GM12891 (cell line): ENCODE measurements at places on chromosomes 7 and 10.

DNA sequence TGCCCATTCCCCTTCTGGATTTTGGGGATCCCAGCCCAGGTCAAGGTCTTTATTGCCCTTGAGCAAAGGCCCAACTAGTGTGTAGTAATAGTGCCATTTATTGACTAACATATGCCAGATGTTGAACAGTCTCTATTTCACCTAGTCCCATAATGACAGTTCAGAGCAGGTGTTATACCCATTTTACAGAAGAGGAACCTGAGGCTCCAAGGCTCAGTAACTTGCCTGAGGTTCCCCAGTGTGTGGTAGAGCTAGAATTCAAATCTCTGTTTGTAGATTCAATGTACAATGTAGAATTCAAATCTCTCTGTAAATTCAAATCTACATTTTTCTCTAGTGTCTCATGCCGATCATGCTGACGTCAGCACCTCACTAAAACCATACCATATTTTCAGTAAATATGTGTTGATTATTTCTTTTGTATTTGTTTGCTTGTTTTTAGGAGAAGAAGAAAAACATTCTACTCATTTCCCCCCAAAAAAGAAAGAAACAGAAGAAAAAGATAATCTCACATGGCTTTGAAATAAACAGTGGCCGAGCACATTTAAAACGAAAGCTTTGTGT lies 329.7 kb downstream of the PRPF18 start:
- DNase-seq, result no peak

GRCh38 chr10:69846293-69846921 lies 44.7 kb downstream of the COL13A1 start:
- DNase-seq, result no peak

DNA sequence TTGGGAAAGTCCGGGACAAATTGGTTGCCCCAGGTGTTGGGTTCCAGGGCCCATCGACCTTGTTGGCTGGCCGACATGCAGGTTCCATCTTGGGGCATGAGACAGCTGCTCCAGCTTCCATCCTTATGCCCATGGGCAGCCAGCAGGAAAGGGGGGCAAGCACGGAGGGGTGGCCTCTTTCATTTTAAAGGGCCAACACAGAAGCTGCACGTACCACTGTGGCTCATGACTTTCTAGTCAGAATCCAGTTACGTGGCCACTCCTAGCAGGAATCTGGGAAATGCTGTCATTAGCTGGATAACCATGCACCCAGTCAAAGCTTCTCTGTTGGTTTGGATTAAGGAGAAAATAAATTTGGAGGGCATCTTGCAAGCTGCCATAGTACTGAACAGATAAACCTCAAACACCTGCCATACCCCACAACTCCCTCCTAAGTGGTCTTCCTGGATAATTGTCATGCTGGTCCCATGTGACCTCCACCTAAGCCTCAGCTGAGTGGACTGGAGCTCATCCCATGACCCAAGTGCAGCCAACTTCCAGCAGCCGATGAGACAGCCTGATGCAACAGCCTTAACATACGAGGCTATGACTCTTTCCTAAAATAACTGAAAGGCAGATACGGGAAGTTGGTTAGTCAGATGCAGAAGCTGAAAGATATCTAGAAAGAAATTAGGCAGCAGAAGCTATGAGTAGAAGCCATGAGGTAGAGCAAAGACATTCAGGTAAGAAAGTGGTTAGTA lies 21.4 kb upstream of the GSDME start:
- DNase-seq, result no peak

DNA sequence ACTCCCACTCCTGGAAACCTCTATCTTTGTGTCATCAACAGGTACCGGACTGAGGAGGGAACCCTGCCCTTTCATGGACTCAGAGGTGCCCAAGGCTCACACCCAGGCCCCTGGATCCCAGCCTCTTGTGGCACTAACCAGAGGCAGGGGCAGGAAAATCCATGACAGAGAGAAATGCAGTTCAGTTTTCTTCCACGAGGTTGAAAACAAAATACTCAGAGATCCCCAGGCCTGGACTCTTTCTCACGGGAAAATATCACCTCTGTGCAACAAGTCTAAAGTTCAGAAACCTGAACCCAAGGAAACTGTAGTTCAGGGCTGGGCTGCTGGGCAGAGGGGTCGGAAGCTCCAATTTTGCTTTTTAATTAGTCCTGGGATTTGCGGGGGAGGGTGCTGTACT lies 21.4 kb upstream of the OPN4 start:
- no peak for DNase-seq

DNA sequence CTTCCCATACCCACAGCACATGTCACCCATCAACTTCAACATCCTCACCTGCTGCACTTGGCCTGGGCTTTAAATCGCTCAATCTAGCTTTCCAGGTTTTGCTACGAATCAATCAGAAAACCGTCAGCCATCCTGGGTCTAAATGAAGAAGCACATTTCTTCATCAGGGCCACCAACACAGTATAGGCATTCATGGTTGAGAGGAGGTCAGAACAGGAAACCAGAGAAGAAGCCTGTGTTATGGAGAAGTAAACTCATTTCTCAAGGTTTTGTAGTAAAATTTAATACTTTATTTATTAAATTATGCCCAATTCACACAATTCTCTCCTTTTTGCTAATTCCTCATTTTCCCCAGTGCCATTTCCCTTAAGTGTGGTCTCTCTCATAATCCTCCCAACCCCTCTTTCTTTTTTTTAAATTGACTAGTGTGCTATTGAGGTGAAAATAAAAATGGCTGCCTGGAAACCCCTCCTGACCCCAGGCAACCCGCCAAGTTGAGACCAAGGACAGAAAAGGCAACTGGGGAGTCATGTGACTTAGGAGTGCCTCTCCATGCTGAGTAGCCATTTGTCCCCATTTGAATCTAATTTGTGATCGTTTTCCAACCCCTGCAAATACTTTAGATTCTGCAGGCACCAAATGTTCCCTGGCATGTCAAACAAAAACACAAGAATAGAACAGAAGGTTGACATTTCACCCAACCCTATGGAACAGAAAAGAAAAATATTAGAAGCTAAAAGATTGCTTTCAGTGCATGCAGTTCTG lies 181.1 kb upstream of the NAMPT start:
- no peak for DNase-seq

DNA sequence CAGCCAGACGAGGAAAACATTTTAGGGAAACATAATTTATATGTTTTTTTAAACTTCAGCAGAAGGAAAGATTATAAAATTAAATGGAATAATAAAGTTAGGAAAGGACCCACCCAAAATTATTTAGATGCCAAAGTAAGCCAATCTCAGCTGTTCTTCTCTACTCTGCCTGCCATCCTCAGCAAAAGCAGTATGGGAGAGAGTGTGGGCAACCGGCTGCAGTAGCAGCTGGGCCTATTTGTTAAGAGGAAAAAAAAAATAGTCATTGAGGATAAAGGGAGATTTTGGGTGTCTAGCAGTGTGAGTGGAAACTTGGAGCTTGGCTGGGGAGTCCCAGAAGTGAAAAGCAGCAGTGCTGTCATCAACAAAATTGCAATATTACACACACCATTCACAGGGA lies 15.4 kb downstream of the SEMA3E start:
- no peak for DNase-seq

GRCh38 chr10:95229724-95230627 lies 35.9 kb downstream of the ACSM6 start:
- DNase-seq, result no peak

DNA sequence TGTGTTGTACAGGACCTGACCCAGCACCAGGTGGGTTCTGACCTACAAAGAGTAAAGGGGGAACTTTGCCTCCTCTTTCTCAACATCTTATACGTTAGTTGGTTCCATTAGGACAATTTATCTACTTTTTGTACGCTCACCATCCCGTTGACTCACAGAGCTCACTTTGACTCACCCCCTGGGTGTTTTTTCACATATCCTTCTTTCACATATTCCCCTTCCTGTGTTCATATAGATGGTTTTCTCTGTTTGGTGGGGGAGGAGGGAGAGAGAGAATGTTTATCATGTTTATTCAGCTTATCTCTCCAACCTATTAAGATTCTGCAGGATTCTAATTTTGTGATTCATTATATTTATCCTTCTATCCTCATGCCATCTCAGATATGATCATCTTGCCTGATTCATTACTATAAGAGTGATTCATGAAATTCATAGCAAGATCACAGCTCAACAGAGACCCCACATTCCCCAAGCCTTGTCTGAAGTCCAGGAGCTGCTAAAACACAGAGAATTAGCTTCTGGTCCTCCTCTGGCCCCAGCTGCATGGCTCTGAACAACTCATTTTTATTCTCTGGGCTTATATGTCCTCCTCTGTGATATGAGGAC lies 37.2 kb downstream of the PRSS2 start:
- no peak for DNase-seq

- DNase-seq, result no peak
Observed at GRCh38 chr7:17315974-17316373, 17.5 kb downstream of the AHR start.

GRCh38 chr10:6583447-6583846 lies 3.4 kb upstream of the PRKCQ start:
- DNase-seq, result no peak

DNA sequence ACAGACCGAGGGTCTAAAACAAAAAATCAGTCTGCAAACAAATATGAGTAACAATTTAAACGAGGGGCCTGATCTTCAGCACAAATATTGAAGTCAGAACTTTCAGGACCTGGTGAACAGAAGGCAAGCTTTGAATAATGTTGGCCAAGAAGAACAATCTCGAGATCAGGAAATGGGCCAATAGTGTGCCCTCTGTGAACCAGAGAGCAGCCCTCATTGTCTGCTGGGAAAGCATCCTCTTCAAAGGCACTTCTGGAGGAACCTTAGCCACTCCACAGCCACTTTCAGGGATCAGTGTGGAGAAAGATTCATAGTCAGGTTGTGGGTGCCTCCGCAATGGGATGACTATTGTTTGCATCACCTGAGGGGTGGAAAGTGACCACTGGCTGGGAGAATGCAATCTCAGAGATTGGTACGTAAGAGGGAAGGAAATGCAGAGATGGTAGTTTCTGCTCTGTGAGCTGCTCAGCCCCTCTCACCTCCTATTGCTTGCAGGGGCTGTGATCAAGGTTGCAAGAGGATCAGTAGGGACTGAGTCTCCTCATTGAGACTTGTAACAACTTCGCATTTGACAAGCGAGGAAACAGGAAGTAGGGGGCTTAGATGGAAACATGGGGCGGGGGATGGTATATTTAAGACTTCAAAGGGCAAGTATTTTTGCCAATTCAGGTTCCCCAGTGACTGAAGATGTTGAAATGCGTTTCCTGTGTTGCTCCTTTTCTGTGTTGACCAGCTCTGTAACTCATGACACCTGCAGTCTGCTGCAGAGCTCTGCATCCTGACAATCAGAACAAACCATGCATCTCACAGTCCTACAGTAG lies 28.4 kb upstream of the IFRD1 start:
- DNase-seq, result no peak

DNA sequence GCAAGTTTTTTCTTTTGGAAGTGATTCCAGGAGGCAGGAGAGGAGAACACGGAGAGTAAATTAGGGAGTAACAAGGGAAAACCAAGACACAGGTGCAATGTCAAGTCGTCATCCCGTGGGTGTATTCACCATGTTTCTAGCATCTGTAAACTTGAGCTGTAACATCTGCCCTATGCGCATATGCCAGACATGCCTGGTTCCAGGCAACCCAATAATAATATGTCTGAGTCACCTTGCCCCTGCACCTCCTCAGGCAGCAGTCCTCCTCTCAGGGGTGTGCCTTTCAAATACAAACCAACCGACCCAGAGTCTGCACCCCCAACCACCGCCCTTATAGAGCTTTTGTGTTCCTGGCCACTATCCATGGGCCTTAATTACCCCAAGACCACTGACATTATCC lies 107.0 kb upstream of the PDE1C start:
- DNase-seq, result no peak

DNA sequence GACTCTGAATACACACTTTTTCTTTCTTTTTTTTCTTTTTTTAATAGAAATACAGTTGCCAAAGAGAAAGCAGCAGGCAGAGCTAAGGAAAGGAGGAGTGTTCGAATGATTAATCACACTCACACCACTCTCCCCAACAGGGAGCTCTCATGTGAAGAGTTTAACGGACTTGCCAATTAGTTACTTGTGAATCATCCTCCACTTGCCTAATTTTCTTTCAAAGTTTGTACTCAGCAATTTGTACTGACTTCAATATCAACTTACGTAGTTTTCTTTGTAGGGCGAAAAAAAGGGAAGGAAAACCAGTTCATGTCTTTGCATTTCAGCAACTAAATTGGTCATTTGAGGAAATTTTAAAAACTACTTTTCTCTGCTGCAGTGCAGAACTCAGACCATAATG lies 109.2 kb downstream of the PIP4K2A start:
- no peak for DNase-seq

DNA sequence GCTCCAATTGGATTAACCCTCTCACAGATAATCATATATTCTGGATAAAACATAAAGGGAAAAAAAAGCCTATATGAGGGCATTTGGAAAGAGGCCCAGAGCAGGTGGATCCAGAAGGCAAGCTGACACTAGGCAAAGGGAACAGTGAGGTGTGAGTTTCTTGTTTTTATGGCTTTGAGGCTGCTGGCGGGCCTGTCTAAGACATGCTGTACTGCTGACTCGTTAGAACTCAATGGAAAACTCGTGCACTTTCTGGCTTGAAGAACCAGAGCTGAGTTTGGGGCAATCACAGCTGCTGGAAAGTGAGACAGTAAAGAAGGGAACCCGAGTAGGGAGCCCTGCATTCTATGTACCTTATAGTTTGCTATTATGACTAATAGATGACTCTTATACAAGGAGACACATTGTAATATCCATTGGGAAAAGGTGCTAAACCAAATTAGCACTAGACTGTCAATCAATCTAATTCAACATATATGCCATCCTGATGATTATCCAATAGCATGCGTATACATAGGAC lies 637.1 kb downstream of the GATA3 start:
- DNase-seq, result no peak

GRCh38 chr10:16518822-16519221 lies 2.9 kb downstream of the C1QL3 start:
- no peak for DNase-seq

DNA sequence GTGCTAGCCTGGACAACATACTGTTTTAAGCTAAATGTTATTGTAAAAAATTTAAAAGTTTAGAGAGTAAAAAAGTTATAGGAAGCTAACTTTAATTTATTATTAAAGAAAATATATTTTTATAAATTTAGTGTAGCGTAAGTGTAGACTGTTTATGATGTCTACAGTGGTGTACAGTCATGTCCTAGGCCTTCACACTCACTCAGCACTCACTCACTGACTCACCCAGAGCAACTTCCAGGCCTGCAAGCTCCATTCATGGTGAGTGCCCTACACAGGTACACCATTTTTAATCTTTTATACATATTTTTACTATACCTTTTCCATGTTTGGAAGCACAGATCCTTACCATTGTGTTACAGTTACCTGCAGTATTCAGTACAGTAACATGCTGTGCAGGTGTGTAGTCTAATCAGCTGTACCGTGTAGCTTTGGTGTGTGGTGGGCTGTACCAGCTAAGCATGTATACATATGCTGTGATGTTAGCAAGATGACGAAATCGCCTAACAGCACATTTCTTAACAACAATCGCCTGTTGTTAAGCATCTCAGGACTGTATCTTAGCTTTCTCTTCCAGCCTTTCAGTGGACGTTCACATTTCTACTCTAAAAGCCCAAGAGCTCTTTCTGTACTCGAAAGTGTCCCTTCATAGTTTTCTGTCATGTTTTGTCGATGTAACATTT lies 12.5 kb downstream of the RNF32 start:
- no peak for DNase-seq
